ENCODE measurements at places on chromosomes 1 and 21.
A peak's percentile ranks its signal among the peaks of the same experiment; 100 is the strongest.

DNA sequence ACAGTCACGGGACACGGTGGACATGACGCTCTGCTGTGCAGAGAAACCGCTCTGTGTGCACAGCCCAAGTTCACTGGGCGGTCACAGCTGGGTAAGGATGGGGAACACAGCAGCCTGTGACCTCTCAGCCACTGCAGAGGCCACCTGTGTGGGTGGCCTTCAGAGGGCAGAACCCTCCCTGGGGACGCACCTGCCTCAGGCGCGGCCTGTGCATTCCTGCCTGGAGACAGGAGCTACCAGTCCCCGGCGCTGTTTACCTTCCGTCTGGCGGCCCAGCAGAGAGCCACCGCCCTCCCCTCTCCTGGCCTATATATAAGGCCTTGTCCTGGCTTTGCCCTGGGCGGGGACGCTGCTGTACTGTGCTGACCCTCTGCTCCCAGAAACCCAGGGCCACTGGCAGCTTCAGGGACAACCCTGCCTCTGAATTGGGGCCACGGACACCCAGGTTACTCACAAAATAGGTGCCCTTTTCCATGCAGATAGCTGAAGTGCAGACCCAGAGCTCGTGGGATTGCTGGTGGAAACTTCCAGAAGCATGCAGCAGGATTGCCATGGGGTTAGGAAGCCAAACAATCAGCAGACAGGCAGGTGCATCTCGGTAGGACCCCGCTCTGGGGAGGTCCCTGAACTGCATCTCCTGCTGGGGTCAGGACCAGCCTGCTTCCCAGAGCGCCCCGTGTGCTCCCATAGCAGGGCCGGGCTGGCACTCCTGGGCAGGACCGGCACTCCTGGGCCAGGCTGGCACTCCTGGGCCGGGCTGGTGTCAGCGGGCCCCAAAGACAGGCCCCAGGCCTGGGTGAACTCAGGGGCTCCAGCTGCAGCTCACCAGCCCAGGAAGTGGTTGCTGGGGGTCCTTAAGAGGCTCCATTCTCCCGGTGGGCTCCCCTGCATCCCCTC, 83.6 kb downstream of the SIK1 start:
- DNase-seq: no peak

DNA sequence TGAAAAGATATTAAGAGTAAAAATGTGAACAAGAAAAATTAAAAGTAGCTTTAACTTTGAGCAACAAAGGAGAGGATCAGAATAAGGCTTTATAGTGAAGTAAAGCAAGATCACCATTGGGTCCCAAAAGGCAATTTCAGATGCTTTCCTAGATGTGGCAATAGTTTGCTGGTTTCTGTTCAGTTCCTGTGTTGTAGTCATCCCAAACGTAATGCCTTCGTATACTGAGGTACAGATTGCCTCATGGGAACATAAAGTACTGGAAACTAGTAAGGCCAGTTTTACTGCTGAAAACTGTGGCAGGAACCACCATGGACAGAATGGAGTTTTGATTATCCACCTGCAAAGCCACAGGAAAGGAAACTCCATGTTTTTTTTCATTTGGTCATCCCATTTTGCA, 283.5 kb upstream of the SGIP1 start:
- no peak for DNase-seq

- no peak for DNase-seq
Observed at GRCh38 chr1:26733982-26734381, 38.2 kb downstream of the ARID1A start.

GRCh38 chr1:245997471-245998258, 509.4 kb downstream of the SMYD3 start:
- DNase-seq: no peak

DNA sequence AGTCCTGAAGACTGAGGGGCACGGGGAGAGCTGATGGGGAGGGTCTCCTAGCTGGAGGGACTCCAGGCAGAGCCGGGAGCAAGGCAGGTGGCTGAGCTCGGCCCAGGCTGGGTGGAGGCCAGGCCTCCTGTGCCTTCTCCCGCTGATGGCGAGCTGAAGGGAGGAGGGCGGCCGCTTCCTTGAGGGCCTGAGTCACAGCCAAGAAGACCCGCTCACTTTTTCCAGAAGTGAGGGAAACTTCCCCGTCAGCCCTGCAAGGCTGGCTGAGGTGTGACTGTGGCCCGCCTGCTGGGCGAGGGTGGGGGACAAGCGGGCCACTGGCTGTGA, 1.7 kb upstream of the VWA1 start:
- DNase-seq: peak; percentile 41

GRCh38 chr1:12603224-12603623, 14.8 kb downstream of the DHRS3 start:
- DNase-seq: no peak

GRCh38 chr1:228333739-228334115, 72.9 kb downstream of the TRIM11 start:
- DNase-seq: no peak

DNA sequence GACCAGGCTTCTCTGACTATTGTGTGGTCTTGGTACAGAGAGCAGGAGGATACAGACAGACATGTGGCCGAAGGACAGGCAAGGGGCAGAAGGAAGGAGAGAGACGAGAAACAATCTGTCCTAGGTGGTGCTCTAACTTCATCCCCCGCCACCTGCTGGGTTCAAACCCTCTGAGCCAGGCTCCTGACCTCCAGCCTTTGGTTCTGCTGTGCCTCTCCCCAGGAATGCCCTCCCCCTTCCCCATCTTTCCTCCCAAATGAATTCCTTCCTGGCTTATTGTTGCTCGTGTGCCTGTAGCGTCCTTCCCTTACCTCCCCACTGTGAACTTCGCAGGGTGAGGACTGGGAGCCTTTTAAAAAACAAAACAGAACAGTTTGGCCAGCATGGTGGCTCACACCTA, 5.4 kb downstream of the TCEA3 start:
- no peak for DNase-seq

DNA sequence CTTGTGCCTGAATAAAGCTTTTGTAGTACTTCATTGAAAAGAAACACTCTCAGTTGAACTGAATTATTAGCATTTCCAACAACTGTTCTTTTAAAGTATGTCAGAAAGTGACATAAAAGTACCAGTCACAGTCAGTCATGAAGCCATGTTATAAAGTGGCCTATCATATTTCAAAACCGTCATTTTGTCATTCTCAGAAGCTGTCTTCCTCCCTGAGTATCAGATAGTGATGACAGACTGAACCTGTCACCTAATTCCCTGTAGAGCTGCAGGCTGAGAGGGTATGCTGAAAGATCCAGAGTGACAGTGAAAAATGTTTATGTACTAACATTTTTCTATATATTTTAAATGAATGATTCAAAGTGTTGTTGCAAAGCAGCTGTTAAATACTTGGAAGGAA, 1121.7 kb upstream of the PRMT6 start:
- no peak for DNase-seq

DNA sequence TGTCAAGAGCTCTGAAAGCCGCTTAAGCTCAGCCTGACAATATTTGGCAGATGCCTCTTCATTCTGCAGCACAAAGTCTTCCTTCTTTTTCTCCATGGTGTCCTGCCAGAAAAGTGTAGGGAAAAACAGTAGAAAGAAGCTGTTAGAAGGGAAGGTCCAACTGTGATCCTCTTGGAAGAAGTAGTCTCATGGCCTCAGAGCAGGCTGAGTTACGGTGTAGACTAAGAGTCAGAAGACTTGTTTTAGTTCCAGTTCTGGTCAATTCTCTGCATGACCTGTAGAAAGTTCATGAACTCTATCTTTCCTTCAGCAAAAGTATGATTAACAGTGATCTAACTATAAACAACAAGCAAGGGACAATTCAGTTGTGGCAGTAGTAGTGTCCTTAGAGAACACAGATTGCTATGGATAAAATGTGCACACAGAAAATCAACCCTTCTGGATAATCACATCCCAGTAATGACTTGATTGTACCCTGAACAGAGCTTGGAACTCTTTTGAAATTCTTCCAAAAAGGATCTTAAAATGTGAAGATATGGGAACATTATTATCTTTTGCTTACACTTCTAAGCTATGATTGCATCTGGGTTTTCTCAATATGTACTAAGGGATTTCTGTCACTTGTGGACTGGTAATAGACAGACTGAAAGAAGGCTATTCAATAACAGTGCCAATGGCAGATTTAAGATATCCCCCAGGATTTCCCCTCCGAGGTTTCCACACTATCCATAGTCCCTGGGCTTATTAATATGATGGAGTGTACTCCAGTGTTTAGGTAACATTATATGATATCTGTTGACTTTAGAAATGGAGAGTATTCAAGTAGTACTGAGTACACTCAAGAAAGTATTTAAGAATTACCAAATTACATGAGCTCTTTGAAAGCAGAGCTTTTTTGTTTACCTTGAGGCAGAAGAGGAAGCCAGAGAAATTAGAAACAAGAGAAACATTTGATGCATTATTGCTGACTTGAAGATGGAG, 22.1 kb upstream of the GBP2 start:
- DNase-seq: no peak

DNA sequence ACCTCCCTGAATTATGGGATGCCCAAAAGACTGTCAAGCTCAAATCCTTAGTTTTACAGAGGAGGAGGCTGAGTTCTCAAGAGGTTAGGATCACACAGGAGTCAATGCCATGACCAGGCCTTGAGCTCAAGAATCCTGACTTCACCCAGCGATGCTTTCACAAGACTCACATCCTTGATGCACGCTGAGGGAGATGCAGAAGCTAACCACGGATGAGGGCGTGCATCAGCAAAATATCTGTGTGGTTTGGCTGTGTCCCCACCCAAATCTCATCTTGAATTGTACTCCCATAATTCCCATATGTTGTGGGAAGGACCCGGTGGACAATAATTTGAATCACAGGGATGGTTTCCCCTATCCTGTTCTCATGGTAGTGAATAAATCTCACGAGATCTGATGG, 133.2 kb downstream of the KCNJ6 start:
- no peak for DNase-seq

GRCh38 chr1:32892368-32893197, 6.3 kb downstream of the HPCA start:
- no peak for DNase-seq

DNA sequence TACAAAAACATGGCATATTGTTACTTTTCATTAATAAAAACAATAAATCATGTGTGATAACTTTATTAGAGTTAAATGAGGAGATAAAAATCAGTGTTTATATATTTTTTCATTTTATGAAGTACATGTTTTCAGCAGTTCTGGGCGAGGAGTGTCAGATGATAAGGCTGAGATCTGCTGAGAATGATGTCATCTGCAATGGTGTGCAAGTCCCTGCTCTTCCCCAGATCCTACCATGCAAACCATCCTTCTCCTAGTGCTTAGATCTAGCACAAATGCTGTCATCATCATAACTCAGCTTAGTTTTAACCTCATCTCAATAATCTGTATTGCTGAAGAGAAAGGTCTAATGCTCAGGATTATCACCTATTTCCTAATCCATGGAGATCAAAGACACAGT, 214.4 kb upstream of the DAB1 start:
- DNase-seq: no peak

GRCh38 chr1:100626397-100626796, 88.5 kb downstream of the GPR88 start:
- DNase-seq: no peak

GRCh38 chr1:225415967-225416745, 11.7 kb downstream of the LBR start:
- no peak for DNase-seq

- no peak for DNase-seq
Observed at GRCh38 chr1:32448773-32449456, 16.0 kb upstream of the ZBTB8B start.

DNA sequence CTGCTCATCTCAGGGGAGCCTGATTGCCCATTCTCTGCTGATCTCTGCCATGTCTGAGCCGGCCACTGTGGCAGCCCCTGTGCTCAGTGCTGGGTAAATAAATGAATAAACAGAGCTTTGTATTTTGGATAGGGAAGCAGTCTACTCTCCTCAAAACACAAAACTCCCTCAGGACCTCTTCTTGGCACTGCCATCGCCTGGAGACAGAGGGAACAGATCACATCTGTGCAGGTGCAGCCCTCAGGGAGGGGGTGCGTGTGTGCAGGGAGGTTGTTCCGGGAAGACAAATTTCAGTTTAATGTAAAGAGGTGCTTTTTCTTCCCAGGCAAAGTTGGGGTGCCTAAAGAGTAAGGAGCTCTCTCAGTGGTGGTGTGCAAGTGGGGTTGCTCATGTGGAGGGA, 7.7 kb upstream of the FAM167B start:
- DNase-seq: no peak

- DNase-seq: no peak
Observed at GRCh38 chr1:167095368-167095767, 1.5 kb downstream of the STYXL2 start.

DNA sequence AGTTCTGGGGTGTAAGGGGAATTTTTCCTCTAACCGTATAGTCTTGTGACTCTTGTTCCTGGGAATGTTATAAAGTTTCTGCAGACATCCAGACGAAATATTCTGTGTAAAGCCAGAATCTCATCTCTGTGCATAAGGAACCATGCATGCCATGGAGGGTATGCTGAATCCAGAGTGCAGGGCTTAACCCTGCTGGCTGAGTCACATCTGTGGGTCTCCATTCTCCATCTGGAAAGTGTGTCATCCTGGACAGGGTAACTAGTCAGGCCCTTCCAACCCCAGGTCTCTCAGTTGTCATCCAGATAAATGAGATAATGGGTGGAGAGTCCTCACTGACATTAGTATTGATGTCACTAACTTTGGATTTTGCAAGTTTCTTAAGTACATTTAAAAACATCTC, 48.8 kb downstream of the ATP5PO start:
- DNase-seq: no peak
